CD4-positive, alpha-beta T cell treated with Interleukin-10 for 1 hour (primary cell): ENCODE measurements at places on chromosomes 7 and 10.

- DNase-seq: no peak
Observed at GRCh38 chr10:50392966-50393718, 141.8 kb upstream of the ASAH2 start.

DNA sequence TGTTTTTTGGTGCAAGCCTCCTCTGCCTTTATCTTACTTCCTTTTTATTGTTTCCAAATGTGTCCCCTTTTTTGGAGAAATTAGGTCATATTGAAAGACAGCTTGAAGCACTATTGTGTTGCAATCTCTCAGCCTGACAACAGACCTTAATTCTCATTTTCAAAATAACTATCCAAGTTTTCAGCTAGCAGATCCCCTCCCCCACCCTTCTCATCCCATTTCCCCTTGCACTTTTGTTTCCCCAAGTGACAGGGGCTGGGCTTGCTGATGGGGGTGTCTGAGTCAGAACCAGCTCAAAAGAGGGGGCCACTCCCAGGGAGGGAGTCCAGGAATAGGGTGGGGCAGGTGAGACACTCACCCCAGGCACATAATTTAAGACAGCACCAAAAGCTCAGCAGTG, 75.3 kb downstream of the MKI67 start:
- no peak for DNase-seq

- DNase-seq: no peak
Observed at GRCh38 chr10:127450644-127451043, 98.5 kb upstream of the NPS start.

GRCh38 chr7:19677180-19677579, 31.7 kb downstream of the POLR1F start:
- no peak for DNase-seq

GRCh38 chr7:103142494-103142893, 6.4 kb downstream of the NAPEPLD start:
- no peak for DNase-seq

DNA sequence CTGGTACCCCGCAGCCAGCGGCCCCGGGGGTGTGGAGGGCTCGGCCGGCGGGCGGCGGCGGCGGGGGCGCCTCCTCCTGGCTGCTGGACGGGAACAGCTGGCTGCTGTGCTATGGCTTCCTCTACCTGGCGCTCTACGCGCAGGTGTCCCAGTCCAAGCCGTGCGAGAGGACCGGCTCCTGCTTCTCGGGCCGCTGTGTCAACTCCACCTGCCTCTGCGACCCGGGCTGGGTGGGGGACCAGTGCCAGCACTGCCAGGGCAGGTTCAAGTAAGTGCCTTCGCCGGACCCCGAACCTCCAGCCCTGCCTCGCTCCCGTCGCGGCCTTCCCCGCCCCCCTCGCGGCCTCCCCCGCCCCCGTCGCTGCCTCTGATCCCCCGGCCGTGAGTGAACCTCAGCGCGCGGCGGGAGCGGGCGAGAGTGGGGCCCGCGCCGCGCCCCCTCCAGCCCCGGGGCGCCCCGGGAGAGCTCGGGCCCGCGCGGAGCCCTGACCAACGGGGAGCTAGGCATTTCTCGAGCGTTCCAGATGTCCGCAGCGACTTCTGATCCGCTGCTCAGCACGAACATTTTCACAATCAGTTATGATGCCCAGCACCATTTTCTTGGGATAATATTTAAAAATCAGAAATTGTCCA, 727 bp downstream of the ATRNL1 start:
- DNase-seq: no peak

GRCh38 chr10:7813481-7813880, 4.8 kb upstream of the TAF3 start:
- no peak for DNase-seq

- no peak for DNase-seq
Observed at GRCh38 chr10:103853428-103854264, 1.7 kb downstream of the SH3PXD2A start.

GRCh38 chr7:95199779-95200558, 124.4 kb downstream of the PON1 start:
- DNase-seq: no peak

- DNase-seq: no peak
Observed at GRCh38 chr7:149367418-149368180, 93.3 kb downstream of the ZNF777 start.

DNA sequence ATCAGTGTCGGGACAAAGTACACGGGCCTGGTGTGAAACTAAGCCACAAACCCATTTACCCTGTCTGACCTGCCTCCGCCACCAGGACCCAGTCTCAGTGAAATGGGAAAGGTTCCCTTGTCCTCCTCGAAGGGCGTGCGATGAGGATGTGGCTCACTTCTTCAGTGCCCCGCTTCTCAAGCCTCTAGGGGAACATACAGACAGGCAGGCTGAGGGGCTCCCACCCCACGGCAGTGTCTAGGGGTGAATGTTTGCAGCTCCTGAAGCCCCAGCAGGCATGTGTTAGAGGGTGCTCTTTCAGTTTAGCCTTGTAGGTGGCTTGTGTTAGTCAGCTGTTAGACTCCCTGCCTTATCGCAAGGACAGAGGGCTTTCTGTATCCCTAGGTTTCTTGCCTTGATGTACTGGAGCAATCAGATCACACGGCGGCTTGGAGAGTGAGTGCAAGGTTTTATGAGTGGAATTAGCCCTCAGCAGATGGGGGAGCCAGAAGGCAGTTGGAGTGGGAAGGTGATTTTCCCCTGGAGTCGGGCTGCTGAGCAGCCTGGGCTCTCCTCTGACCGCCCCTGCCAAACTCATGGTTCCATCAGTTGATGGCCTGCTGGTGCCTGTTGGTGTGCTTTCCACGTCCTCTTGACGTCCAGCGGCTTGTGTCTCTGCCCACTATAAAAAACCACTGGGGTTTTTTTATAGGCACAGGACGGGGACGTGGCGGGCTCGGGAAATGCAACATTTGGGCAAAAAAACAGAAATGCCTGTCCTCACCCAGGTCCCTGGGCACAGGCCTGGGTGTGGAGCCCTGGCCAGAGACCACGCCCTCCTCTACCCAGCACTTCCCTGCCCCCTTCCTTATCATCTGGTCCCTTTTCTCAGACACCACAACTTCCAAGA, 759 bp downstream of the NUDT1 start:
- peak; percentile 19 for DNase-seq

- DNase-seq: no peak
Observed at GRCh38 chr7:159177284-159177953, 32.8 kb upstream of the VIPR2 start.

DNA sequence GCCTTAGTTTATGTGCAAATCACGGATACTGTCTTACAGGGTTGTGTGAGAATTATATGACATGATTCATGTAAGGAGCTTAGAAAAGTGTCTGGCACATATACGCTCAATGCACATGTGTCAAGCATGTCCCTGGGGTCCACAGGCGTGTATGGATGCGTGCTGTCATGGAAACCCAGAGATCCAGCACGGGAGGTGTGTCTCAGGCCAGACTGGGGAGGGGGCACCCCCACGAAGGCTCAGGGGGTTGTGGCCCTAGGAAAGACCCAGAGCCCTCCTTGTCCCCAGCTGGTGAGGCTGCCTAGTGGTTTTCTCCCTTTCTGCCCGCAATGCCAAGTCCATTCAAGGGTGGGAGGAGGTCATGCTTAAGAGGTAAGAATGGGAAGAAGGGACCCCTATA, 9.1 kb downstream of the BTBD16 start:
- DNase-seq: no peak

- DNase-seq: no peak
Observed at GRCh38 chr7:112533591-112533990, 52.8 kb downstream of the LSMEM1 start.
